ENCODE measurements at places on chromosomes 6 and 20.

GRCh38 chr6:105814745-105815536, 271.2 kb upstream of the PRDM1 start:
- no peak for DNase-seq

- no peak for DNase-seq
Measured at GRCh38 chr20:55538261-55538908, 466.9 kb downstream of the CBLN4 start.

DNA sequence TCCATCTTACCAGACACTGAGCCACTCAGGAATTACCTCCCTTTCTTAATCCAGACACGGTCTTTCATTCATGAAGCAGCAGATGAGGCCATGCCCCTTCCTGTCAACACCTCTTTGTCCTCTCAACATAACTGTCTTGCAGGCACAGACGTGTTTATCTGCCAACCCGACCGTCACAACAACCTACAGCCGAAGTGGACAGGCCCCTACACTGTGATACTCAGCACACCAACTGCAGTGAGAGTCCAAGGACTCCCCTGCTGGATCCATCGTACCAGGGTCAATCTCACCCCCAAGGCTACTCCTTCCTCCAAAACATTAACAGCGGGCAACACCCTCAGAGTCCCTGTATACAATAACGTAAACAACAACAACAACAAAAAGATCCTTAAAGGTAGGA, 30.6 kb upstream of the ULBP3 start:
- no peak for DNase-seq

GRCh38 chr6:135630789-135631376, 133.3 kb upstream of the AHI1 start:
- no peak for DNase-seq

GRCh38 chr6:4603291-4603690, 172.9 kb upstream of the CDYL start:
- no peak for DNase-seq

GRCh38 chr6:152461556-152461955, 175.6 kb downstream of the SYNE1 start:
- no peak for DNase-seq

DNA sequence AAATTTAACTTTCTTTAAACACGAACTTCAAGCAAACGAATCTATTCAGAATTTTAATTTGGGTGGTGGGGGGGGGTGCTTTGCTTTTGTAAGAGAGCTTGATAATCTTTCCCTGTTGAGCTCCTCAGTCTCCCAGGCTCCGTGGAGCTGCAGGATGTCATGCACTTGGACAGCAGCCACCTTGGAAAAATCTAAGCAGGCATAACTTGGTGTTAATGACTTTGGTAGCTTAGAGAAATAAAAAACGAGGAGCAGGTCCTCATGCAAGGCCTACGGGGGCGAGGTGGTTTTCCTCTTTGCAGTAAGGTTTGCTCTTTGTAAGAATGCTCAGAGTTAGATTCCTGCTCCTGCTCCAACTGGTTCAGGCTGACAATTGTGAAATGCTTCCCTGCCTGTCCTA, 102.3 kb downstream of the EDN1 start:
- DNase-seq = no peak

Data from activated CD4-positive, CD25-positive, alpha-beta regulatory T cell (primary cell).